Erythroblast (primary cell): ENCODE measurements at places on chromosomes 12 and 14.

DNA sequence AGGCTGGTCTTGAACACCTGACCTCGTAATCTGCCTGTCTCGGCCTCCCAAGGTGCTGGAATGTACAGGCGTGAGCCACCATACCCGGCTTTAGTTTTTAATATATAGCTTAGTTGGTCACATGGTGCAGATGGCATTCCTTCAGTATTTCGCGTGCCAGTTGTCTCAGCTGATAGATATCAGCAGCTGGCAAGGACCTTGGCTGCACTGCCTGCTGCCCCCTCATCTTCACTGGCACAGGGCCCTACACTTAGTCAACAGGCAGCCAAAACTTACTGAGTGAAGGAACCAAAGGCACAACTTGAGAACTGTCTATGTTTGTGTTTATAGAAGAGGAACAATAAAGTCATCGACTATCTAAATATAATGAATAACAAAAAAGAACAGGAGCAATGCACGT, 31.0 kb downstream of the EID3 start:
- DNase-seq: no peak

DNA sequence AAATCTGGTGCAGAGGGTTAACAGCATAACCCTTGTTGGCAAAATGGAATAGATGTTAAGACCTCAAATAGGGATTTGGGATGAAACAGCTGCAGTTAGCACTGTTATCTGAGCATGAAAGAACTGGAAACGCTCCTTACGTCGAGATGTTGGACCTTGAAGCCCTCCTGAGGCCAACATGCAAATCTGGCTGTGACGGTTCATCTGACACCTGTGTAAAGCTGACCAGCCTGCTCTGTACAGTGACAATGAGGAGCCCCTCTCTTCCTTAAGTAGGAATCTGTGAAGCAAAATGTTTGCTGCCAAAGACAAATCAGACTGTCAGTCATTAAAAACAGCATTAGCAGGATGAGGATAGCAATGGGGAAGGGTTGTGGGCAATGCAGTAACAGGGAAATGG, 36.5 kb downstream of the PAPLN start:
- no peak for DNase-seq

DNA sequence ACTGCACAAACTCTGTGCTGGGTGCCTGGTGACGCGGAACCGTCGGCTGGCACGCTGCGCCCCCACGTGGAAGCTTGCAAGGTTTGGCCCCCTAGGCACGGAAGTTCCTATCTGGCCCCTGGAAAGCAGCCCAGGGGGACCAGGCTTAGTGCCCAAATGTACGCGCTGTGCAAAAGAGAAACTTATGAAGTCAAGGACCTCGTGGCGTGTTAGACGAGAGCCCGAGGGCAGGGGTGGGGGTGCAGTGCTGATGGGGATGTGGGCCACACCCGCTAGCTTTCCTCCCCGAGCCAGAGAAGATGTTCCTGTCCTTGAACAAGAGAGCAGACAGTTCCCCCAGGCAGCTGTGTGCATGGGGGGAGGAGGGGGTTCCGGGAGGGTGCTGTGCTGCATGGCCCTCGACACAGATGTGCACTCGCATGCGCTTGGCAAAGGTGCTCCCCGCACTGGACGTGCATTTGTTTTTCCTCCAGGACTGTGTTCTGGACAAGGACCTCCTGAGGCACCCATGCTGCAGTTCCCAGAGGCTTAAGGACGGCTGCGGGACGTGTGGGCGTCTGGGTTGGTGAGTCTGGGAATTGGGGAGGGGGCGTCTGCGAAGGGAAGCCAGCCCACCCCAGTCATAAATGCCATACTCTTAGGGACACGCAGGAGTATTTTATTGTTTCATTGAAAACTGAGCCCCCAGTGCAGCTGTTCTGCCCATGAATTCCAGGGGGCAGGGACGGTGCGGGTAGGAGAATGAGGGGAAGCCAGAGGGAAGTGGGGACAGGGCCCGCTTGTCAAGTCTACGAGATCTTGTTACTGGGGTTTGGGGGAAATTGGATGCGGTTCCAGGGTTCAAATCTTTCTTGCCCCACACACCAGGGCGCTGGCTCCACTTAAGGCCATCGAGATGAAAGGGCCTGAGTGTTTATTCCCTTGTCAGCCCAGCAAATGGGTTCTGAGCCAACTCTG, 80.0 kb downstream of the NTF3 start:
- DNase-seq: peak; percentile 49

DNA sequence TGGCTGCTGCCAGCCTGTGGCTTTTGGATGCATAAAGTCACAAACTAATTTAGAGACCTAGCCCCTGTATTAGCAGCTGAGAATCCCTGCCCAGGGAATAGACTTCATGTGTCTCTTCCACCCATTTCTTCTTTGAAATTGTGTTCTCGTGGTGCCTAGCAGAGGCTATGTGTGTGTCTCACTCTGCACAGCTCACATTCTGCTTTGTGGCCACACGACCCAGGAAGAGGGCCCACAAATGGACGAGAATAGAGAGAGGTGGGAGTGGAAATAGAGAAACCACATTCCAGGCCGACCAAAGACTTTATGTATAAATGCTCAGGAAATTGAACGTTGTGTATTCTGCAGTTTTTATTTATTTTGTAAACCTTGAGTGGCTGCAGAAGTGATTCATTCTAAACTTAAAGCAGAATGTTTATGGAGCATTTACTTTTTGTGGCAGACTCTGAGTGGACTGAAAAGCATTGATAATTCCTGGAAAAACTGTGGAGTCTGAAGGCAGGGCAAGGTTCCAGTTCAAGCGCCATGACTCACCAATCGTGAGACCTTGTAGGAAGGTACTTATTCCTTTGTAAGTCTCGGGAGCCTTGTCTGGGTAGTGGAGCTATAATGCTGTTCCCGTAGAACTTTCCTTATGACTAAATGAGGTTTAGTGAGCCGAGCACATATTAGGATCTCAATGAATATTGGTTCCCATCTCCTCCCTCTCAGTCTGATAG, 9.1 kb downstream of the B4GALNT3 start:
- no peak for DNase-seq

- peak; percentile 28 for DNase-seq
These were observed 40.5 kb downstream of the KCNA5 start for GRCh38 chr12:5083955-5084849.

- peak; percentile 62 for DNase-seq
These were observed 17.7 kb upstream of the CALM1 start for GRCh38 chr14:90379106-90379505.

DNA sequence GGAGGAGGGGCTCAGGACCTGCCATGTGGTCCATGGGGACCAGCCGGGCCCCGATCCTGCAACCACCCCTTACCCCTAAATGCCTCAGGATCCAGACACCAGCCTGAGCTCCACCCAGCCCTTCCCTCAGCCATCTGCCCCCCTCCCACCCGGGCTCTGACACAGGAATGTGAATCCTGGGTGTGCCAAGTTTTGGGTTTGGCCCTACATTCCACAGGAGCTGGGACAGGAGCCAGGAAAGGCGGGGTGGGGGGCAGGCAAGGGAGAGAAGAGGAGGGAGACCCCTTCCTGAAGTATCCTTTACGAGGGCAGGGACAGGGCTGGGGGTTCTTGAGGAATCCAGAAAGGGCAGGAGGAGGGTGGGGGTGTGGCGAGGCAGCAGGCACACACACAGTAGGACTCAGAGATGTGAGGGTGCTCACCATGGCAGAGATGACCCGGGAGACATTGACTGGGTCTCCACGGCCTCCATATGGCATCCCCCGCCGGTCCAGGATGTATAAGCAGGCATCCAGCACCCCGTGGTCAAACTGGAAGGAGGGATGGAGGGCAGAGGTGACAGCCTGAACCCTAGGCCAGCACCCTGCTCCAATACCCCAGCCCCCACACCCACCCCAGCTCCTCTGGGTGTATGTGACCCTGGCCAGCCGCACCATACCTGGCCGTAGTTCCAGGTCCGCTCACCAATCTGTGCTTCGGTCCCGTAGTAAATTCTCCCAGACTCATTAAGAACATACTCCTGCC, 3.5 kb downstream of the TGM1 start:
- DNase-seq: no peak
